ENCODE measurements at places on chromosomes 2 and 18. TPM values are rescaled to one million over a fixed set of nuclear protein-coding genes. Genes with fewer than 3 reads are reported as not detected.

FOXI3 gene
- total RNA-seq, result not detected

SERPINB10 gene
- total RNA-seq, result not detected

NTSR2 gene
- not detected for total RNA-seq

MAP3K2 gene
- total RNA-seq, result 71.5 TPM

LIPT1 gene
- 8.3 TPM for total RNA-seq

COL6A3 gene
- total RNA-seq, result 119 TPM

DSC1 gene
- not detected for total RNA-seq

DNA sequence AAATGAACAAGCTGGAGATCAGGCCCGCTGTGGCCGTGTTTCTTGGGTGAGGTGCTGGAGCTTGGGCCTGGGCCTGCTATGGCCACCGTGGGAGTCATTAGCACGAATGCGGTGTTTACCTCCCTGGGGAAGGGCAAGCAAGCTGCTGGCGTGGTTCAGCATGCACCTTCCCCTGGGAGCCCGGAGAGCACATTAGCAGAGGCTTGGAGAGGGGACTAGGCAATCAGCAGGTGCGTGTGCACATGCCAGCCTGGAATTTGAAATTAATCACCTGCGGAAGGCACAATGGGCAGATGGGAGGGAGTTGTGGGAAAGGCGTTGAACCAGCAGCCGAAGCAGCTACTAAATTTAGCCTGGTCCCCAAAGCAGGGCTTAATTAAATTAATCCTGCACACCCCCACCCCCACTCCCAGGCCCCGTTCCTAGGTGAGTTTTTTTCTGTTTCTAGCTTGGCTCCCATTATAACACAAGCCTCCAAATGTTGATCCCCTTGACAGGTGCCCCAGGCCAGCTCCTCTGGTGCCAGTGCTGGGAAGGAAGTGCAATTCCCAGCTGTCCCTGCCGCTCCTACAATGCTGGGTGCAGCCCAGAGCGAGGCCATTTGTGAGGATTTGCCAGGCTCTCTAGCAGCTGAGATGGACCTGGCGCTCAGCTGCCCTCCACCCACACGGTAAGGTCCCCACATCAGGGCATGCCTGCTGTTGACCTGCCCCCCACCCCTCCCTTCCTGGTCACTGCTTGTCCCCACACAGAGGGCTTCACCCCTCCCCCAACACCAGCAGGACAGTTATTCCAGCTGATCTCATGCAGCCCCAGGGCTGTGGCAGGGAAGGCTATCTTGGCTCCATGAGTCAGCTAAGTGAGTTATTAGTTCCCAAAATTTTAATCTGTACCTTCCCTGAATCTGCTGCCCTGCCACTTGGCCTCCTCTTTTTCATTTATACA is 115.0 kb downstream of the ZBTB7C start:
- no peak overlapping the region for H3K27ac ChIP-seq
- no peaks in the 10 kb centered on the region for H3K27me3 ChIP-seq
- no peaks in the 10 kb centered on the region for H3K4me1 ChIP-seq
- peak; percentile 47 for DNase-seq

- no peak for DNase-seq
- no peaks in the 10 kb centered on the region for H3K4me1 ChIP-seq
- H3K27ac ChIP-seq, result no peak overlapping the region
- H3K36me3 ChIP-seq, result no peaks in the 10 kb centered on the region
- no peak overlapping the region for H3K4me3 ChIP-seq
- H3K27me3 ChIP-seq, result no peaks in the 10 kb centered on the region
Observed at GRCh38 chr2:43419876-43420275, 176.0 kb downstream of the THADA start.

- no peak for DNase-seq
- H3K4me1 ChIP-seq, result peaks cover 49% of the 10 kb centered on the region
- no peak overlapping the region for H3K27ac ChIP-seq
- no peaks in the 10 kb centered on the region for H3K27me3 ChIP-seq
- H3K36me3 ChIP-seq, result peaks cover 29% of the 10 kb centered on the region
Observed at GRCh38 chr18:51044928-51045585, 15.0 kb downstream of the SMAD4 start.

DNA sequence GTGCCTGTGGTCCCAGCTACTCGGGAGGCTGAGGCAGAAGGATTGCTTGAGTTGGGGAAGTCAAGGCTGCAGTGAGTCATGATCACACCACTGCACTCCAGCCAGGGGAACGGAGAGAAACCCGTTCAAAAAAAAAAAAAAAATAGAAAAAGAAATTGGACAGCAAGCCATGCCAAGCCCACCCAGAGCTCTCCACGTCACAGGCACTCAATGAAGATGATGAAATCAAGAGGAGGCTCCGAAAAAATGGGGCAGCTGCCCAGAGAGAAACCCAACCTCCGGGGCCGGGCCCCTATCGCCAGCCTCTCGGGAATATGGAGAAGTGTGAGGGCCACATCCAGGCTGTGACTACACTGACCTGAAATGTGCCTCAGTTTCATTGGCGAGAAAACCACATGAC is 40.0 kb downstream of the BIN1 start:
- H3K27me3 ChIP-seq, result no peaks in the 10 kb centered on the region
- no peak overlapping the region for H3K4me3 ChIP-seq
- H3K36me3 ChIP-seq, result peaks cover 4% of the 10 kb centered on the region
- DNase-seq, result no peak
- peaks cover 33% of the 10 kb centered on the region for H3K4me1 ChIP-seq

GRCh38 chr18:29496152-29496680 is 1319.3 kb upstream of the CDH2 start:
- no peaks in the 10 kb centered on the region for H3K4me1 ChIP-seq
- no peak overlapping the region for H3K27ac ChIP-seq
- H3K36me3 ChIP-seq, result no peaks in the 10 kb centered on the region
- no peaks in the 10 kb centered on the region for H3K27me3 ChIP-seq
- no peak for DNase-seq

DNA sequence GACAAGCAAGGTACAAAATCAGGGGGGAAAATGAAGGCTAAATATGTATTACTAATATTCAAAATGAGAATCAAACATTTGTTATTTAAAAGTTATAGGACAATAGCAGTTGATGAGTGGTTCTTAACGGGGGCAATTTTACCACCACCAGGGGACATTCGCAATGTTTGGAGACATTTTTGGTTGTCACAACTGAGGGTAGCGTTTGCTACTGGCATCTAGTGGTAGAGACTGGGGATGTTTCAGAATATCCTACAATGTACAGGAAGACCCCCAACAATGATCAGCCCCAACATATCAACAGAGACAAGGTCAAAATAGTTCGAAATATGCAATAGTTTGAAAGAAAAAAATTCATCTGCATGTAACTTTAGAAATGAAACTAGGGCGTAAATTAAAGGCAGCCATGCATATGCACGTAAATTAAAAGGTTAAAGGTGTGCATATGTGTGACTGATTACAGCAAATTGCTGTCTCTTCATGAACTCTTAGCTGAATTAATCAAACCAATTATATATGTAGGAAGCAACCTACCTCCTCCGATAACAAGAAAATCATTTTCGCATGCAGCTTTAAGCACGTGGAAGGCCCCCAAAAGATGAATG is 61.2 kb upstream of the CUL3 start:
- H3K4me1 ChIP-seq, result no peaks in the 10 kb centered on the region
- H3K36me3 ChIP-seq, result no peaks in the 10 kb centered on the region
- H3K4me3 ChIP-seq, result no peak overlapping the region
- H3K27ac ChIP-seq, result no peak overlapping the region
- H3K27me3 ChIP-seq, result no peaks in the 10 kb centered on the region
- DNase-seq, result no peak

- no peak overlapping the region for H3K27ac ChIP-seq
- no peaks in the 10 kb centered on the region for H3K27me3 ChIP-seq
- H3K36me3 ChIP-seq, result no peaks in the 10 kb centered on the region
- no peak overlapping the region for H3K4me3 ChIP-seq
Observed at GRCh38 chr2:241202681-241203080, 14.2 kb downstream of the ANO7 start.

DNA sequence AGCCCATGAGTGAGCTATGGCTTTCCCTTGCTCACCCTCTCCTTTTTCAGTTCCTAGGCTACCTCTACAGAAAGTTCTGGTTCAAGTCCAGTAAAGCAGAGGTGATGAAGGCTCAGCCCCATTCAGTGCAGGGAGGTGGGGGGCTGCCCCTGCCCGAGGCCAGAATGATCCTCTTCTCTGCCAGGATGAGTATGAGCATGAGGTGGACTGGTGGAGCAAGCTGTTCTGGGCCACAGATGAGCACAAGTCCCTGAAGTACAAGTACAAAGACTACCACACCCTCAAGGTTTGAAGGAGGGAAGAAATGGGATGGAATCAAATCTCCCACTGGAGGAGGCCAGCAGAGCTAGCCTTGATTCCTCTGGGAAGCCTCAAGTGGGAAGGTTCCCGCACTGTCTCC is 42.4 kb downstream of the LMAN2L start:
- no peak for DNase-seq
- H3K4me3 ChIP-seq, result no peak overlapping the region
- no peaks in the 10 kb centered on the region for H3K36me3 ChIP-seq
- H3K27ac ChIP-seq, result no peak overlapping the region
- no peaks in the 10 kb centered on the region for H3K27me3 ChIP-seq

- peak overlapping the region; percentile 53 for H3K27ac ChIP-seq
- no peaks in the 10 kb centered on the region for H3K36me3 ChIP-seq
- peaks cover 24% of the 10 kb centered on the region for H3K4me1 ChIP-seq
- no peaks in the 10 kb centered on the region for H3K27me3 ChIP-seq
Observed at GRCh38 chr18:13611142-13611600, 115.2 kb downstream of the FAM210A start.

GRCh38 chr2:18282026-18282425 is 278.4 kb downstream of the RDH14 start:
- DNase-seq, result no peak
- no peaks in the 10 kb centered on the region for H3K4me1 ChIP-seq
- no peaks in the 10 kb centered on the region for H3K36me3 ChIP-seq
